Large intestine (tissue), 12 donors: ENCODE measurements at places on chromosomes 2 and 18. TPM values are rescaled to one million over a fixed set of nuclear protein-coding genes. Genes with fewer than 3 reads are reported as not detected.

RPL31 gene
- polyA plus RNA-seq: 4,666 TPM

CWC22 gene
- 27.3 TPM for polyA plus RNA-seq

TCF23 gene
- 0.10 TPM for polyA plus RNA-seq

COLEC12 gene
- polyA plus RNA-seq: 19.1 TPM

CBLN2 gene
- 11.4 TPM for polyA plus RNA-seq
